ENCODE measurements at places on chromosomes 12 and 14.

DNA sequence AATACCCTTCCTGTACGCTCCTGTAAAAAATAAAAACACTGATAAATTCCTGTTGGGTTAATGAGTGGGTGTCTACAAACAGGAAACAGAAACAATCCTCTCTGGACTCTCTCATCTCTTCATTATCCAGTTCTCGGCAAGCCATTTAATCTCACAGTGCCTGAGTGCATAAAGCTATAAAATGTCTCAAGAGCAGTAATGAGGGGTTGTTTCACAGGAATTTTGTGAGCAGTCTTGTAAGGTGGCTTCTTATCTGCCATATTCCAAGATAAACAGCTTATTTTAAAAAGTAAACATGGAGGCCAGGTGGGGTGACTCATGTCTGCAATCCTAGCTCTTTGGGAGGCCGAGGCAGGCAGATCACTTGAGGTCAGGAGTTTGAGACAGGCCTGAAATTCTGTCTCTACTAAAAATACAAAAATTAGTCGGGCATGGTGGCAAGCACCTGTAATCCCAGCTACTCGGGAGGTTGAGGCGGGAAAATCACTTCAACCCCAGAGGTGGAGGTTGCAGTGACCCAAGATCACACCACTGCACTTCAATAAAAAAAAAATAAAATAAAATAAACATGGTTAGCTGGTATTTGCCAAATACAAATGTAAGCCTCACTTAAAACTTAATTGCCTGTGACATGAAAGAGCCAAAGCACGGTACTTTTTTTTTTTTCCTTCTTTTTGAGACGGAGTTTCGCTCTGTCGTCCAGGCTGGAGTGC is 54.0 kb downstream of the CLIP1 start:
- H3K27ac ChIP-seq, result no peak overlapping the region
- peaks cover 22% of the 10 kb centered on the region for H3K4me1 ChIP-seq
- H3K36me3 ChIP-seq, result peaks cover 67% of the 10 kb centered on the region
- no peak overlapping the region for H3K4me3 ChIP-seq
- no peak for DNase-seq

DNA sequence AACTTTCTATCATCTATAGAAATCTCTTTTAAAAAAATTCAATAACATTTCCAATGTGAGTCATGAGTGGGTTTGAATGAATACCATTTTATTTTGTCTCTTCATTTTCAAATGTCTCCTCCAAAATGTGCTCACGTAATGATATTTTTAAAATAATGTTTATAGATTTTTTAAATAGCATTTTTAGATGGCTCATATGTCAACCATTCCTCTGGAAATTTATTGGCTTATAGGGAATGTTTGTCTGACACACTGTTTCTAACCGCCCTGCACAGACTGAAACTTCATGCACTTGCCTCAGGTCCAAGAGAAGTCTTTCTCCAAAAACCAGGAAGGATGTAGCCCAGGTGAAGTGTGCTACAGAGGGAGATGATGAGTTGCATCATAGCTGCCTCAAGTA is 88.8 kb upstream of the PLEKHG7 start:
- H3K27me3 ChIP-seq, result no peaks in the 10 kb centered on the region
- no peak overlapping the region for H3K4me3 ChIP-seq
- DNase-seq, result no peak
- no peak overlapping the region for H3K27ac ChIP-seq
- no peaks in the 10 kb centered on the region for H3K36me3 ChIP-seq

DNA sequence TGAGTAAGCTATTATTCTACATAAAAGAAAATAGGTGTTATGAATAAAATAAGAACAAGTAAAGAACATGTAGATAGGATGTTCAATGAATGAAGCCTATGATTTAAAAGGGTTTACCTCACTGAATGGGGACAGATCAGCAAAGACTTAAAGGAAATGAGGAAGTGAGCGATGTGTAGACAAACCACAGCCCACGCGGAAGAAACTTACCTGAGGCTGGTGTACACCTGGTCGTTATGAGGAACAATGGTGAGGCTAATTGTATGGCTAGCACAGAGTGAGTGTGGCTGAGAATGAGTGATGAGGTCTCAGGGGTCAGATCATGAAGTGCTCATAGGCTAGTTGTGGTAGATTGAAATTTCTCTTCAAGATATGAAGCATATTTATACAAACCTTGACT is 221.7 kb downstream of the ALG10B start:
- no peak for DNase-seq
- H3K27me3 ChIP-seq, result no peaks in the 10 kb centered on the region
- no peak overlapping the region for H3K27ac ChIP-seq

DNA sequence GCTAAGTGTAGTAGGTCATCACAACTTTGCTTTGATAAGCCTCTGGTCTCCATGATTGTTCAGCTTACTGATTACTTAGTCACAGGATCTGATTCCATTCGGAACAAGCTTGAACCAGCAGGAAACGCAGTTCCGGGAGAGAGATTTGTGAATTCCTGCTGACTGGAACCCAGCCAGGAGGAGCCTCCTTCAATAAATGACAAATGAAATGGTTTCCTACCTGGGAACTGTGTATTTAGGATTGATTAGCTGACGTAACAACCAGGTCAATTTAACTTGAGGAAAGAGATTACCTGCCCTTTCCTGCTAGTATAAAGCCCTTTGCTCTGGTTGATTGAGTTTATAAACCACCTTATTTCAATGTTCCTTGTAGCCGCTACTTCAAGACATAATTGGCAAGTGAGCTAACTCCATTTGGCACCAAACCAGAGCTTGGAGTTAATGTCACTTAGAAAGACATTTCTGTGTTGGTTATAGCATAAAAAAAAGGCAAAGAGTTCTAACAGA is 35.1 kb upstream of the KCNH3 start:
- peaks cover 11% of the 10 kb centered on the region for H3K4me1 ChIP-seq
- H3K27me3 ChIP-seq, result no peaks in the 10 kb centered on the region
- H3K4me3 ChIP-seq, result no peak overlapping the region

- peaks cover 3% of the 10 kb centered on the region for H3K27me3 ChIP-seq
- H3K27ac ChIP-seq, result peak overlapping the region; percentile 50
- H3K4me1 ChIP-seq, result peaks cover 16% of the 10 kb centered on the region
- DNase-seq, result peak; percentile 73
- H3K4me3 ChIP-seq, result peak overlapping the region; percentile 63
Measured at GRCh38 chr14:68627868-68628604, 164.8 kb downstream of the ZFP36L1 start.

- H3K27me3 ChIP-seq, result no peaks in the 10 kb centered on the region
- no peak for DNase-seq
- no peak overlapping the region for H3K4me3 ChIP-seq
- peaks cover 15% of the 10 kb centered on the region for H3K4me1 ChIP-seq
- H3K27ac ChIP-seq, result peak overlapping the region; percentile 41
Measured at GRCh38 chr14:74891870-74892269, 10.2 kb downstream of the DLST start.

GRCh38 chr12:12399776-12400305 is 43.0 kb downstream of the BORCS5 start:
- H3K36me3 ChIP-seq, result peaks cover 56% of the 10 kb centered on the region
- no peaks in the 10 kb centered on the region for H3K27me3 ChIP-seq
- H3K4me3 ChIP-seq, result no peak overlapping the region
- DNase-seq, result no peak
- H3K27ac ChIP-seq, result no peak overlapping the region
